ENCODE measurements at places on chromosomes 16 and 17.

DNA sequence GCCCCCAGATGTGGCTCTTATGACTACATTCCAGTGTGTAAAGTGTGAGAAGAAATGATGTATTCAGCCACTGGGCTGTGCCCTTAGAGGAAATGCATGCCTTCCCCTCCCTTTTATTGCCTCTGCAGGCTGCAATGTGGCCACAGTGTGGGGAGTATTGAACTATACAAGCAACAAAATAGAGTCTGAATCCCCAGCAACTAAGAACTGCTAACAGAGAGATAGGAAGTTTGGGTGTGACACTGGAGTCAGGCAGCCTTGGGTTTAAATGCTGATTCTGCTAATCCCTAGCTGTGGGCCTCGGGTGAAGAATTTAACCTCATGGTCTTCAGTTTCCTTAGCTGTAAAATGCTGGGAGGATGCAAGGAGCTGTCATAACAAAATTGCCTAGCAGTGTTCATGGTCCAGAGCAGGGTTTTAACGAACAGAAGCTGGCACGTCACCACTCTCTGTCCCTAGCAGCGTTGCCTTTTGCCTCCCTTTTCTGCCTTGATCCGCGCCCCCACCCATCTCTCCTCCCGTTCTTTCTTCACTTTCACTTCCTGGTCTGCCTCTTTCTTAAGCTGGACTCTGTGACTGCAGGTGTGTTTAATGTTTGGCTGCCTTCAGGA, 50.3 kb downstream of the KPNA2 start:
- no peak for DNase-seq

- DNase-seq: peak; percentile 46
Measured at GRCh38 chr16:11916524-11917285, 949 bp upstream of the GSPT1 start.

DNA sequence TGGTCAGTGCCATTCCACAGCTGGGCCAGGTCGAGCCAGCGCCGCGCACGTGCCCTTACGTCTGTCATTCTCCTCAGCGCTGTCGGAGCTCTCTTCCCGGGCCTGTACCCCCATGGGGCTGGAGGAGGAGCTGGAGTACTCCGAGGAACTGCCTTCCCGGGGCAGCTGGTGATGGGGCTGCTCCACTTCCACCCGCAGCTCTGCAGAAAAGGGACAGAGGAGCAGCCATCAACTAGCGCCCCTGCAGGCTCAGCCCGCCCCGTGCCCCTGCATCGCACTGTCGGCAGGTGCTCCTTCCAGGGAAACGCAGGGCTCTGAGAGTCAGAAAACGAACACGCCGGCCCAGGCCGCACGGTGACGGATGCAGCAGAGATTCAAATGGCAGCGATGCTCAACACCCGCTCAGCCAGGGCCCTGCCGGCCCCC, 20.9 kb downstream of the MAP1LC3B start:
- DNase-seq: no peak

- no peak for DNase-seq
Measured at GRCh38 chr16:1945559-1946391, 2.8 kb upstream of the MSRB1 start.

DNA sequence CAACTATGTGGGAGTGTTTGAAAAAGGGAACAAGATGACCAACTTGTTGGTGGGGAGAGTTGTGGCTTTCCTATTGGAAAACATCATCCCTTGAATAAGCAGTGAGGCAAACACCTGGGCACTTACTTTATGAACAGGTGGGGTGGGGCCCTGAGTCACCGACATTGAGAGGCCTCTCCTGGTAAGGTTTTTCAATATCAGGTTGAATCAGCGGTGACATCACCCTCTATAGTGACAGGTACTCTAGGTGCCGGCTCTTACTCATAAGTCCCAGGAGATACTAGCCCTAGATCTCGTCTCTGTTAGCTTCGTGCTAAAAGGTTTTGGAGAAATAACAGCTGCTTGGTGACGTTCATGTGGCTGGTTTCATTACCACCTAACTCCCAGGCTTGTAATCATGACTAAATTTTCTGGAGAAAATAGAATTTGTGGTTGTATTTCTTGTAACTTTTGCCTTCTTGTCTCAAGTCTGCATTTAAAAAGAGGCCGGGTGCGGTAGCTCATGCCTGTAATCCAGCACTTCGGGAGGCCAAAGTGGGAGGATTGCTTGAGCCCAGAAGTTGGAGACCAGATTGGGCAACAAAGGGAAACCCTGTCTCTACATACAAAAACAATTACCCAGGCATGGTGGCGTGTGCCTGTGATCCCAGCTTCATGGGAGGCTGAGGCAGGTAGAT, 19.3 kb downstream of the CDH1 start:
- no peak for DNase-seq

GRCh38 chr17:33506889-33507650, 214.0 kb upstream of the ASIC2 start:
- DNase-seq: no peak

- no peak for DNase-seq
Measured at GRCh38 chr16:704552-705380, 835 bp downstream of the FBXL16 start.

GRCh38 chr16:23515881-23516280, 5.6 kb upstream of the GGA2 start:
- DNase-seq: no peak

DNA sequence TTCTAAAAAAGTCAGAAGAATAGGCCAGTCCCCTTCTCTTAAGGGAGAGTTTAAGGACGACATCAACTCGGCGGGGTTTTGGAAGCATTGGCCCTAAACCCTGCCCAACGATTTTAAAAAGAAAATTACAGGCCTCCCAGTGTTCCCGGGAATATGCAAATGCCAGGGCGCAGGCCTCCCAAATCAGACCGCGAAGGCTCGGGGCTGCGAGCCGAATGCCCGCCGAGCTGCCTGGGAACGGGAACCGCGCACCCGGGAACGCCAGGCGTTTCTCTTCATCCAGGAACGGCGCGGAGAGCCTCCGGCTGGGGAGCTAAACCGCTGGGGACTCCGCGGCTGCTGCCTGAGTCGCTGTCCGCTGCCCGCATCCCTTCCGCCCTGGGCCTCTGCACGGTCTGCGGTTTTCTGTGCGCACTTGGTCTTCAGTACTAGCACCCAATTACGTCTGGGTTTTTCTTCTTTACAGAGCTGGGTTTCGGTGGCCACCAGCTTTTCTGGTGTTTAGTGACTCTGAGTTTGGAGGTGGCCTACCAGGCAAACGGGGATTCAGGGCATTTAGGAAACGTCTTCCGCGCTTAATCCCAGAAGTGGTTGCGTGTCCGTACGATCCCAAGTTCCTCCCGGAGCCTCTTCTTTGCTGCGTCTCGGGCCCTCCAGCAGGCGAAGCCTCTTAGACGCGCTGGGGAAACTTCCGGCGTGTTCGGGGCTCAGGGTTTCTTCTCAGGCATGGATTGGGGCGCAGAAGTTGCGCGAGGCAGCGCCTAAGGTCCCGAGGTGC, 5.7 kb downstream of the IRX5 start:
- peak; percentile 28 for DNase-seq

DNA sequence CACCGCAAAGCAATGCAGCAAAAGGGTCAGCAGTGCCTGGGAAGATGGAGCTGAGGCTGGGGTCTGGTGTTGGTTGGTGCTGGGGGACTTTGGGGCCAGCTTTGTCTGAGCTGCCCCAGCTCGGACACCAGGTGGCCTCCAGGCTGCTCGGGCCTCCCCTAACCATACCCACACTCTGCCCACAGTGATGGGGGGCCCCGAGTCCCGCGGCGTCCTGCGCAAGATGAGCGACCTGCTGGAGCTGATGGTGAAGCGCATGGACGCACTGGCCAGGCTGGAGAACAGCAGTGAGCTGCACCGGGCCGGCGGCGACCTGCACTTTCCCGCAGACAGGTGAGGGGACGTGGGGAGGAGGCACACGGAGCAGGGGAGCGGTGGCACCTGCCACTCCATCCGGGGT, 13.8 kb downstream of the MGAT5B start:
- no peak for DNase-seq

GRCh38 chr16:75459691-75460090, 4.8 kb downstream of the TMEM170A start:
- no peak for DNase-seq

DNA sequence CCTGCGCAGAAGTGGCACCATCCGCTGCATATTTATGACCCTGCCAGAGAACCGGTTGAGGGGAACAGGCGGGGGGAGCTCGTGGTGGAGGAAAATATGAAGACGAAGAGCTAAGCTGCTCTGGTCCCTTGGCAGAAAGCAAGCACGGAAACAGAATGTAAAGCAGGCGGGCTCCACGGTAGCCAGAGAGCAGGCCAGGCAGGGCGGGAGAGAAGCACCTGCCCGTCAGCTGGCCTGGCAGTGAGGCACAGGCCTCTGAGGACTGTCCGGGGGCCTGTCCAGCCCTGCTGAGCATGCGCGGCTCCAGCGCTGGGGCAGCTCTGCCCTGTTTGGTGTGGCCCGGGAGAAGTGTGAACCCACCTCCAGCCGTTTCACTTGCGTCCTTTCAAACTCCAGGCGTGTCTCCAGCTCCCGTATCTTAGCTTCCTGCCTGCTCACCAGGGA, 46.7 kb downstream of the PIPOX start:
- DNase-seq: no peak

GRCh38 chr17:82177761-82178498, 34.7 kb downstream of the CCDC57 start:
- no peak for DNase-seq

- no peak for DNase-seq
Measured at GRCh38 chr17:2089021-2089422, 34.1 kb downstream of the HIC1 start.

- DNase-seq: peak; percentile 89
Measured at GRCh38 chr16:30997725-30998711, 12.4 kb downstream of the STX1B start.

DNA sequence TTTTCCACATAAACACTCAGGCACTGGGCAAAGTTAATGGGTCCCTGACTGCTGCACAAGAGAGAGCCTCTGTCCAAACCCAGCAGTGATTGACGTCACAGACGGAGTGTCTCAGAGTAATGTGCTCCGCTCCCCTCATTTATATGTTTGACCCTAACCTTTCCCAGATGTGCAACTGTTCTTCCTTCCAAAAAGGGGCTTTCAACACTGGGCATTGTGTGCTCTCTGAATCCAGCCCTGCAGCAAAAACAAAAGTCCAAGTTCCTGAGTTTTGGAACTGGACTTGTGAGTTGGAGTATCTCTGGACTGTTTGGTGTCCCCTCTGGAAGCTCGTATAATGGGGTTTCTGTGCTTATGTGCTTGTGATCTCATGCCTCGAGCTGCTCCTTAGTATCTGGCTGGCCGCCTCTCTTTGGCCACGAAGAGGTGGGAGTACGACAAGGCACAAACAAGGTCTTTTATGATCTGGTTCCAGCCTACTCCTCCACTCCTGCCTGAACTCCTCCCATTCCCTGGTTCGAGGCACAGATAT, 76.4 kb upstream of the SMIM36 start:
- DNase-seq: no peak

GRCh38 chr16:85689285-85689949, 663 bp upstream of the GINS2 start:
- DNase-seq: no peak

GRCh38 chr17:14205992-14206461, 30.6 kb downstream of the CDRT15 start:
- DNase-seq: peak; percentile 22

GRCh38 chr16:67924140-67924906, 7.3 kb downstream of the CTRL start:
- no peak for DNase-seq

GRCh38 chr16:12318661-12319427, 342.3 kb downstream of the SNX29 start:
- peak; percentile 83 for DNase-seq

GRCh38 chr17:78214016-78214705, at the start of gene BIRC5:
Gene BIRC5 (plus strand): TSS chr17:78214253. CDS start chr17:78214317, 64 bp downstream.
- DNase-seq: peak; percentile 75

DNA sequence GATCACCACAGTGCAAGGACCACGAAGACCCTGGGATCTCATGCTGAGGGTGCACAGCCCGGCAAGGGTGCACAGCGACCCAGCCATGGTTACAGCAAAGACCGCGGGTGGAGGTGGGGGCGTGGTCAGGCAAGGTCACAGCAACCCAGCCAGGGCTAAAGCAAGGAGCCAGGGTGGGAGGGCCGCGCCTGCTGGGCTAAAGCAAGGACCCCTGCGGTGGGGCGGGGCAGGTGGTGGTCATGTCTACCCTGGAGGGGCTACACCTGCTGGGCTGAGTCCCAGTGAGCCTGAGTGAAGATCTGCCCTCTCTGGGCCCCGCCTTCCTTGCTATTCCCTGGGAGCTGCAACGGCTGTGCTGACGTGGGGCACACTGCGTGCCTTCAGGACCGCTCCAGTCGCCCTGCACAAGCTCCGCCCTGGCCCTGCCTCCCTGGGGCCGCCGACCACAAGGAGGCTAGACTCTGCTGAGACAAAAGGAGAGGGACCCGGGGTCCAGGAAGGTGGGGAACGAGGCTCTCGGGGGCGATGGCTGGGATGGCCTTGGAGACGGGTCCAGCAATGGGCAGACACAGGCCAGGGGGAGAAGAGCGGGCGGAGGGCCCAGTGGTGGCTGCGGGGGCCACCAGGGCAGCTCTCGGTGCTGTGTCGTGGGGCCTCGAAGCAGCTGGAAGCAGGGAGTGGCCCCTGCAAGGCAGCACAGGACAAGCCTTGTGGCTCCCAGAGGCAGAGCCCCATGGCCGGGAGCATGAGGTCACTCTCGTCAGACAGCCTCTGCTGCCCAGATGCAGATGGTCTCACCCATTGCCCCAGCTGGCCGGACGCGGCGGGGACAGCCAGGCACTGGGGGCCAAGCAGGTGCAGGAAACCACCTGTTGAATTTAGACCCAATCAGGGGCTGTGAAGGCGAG, 52.8 kb downstream of the CBFA2T3 start:
- DNase-seq: no peak

- no peak for DNase-seq
Measured at GRCh38 chr16:75376475-75377161, 56.7 kb downstream of the CFDP1 start.

DNA sequence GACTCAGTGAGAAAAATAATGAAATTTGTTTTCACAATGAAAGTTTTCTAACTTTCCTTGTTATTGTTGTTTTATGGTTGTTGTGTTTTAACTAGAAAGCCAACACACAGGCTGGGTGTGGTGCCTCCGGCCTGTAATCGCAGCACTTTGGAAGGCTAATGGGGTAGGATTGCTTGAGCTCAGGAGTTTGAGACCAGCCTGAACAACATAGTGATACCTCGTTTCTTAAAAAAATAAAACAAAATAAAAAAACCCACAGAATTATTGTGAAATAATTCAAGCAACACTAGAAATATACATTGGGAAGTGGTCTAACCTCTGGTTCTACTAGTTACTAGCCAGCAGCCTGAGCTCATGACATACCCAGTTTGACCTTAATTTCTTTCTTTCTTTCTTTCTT, 630 bp downstream of the MILR1 start:
- no peak for DNase-seq

- peak; percentile 57 for DNase-seq
Measured at GRCh38 chr16:23435500-23435899, 17.5 kb downstream of the COG7 start.

- no peak for DNase-seq
Measured at GRCh38 chr16:9906218-9906617, 276.0 kb downstream of the GRIN2A start.

DNA sequence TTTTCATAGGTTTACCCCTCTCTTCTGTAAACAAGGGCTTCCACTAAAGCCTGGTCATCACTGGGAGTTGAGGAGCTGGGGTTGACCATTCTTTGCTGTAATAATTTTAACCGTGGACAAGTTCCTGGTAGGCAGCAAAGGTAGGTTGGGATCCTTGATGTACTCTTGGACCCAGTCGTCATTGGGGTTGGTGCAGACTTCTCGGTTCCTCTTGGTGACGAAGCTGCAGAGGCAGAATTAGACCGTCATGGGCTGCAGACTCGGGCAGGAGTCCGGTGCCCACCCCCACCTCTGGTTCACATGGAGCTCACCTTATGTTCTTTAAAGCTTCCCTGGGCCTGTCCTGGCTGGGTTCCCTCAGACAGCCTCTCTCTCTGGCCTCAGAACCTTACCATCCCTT, 3.8 kb downstream of the CCL16 start:
- DNase-seq: no peak

GRCh38 chr17:81243333-81243664, 4.2 kb downstream of the NDUFAF8 start:
- DNase-seq: no peak
